ENCODE measurements at places on chromosomes 6 and 20.

DNA sequence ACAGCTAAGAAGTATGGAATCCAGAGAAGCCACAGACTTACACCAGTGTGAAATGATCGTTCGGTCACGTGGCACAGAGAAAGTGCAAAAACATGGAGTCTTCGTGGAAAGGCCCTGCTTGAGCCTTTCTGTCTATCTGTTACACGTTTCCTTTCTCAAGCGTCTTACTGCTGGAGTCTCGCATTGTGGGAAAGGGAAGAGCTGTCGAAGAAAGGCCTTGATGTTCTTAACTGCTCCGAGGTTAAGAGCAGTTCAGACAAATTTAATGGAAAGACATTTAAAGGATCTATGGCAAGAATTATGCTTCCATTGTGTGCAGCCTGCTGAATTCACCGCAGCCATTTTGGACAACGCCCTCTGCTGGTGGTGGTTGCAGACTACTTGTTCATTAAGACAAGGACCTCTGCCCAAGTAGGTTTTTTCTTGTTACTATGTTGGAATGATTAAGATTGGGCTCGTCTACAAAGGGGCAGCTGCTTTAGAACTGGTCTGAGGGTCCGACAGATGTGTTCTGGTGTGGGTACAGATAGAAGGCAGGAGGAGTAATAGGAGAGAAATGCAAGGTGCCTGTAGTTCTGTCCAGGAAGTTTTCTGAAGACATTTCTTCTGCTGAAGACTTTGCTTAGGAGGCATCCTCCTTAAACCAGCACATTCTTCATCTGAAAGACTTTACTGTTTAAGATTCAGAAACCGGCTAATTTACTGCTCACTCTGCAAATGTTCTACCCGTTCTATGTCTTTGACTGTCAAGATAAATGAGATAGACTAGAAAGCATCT lies 24.7 kb upstream of the CCN6 start:
- DNase-seq, result no peak

DNA sequence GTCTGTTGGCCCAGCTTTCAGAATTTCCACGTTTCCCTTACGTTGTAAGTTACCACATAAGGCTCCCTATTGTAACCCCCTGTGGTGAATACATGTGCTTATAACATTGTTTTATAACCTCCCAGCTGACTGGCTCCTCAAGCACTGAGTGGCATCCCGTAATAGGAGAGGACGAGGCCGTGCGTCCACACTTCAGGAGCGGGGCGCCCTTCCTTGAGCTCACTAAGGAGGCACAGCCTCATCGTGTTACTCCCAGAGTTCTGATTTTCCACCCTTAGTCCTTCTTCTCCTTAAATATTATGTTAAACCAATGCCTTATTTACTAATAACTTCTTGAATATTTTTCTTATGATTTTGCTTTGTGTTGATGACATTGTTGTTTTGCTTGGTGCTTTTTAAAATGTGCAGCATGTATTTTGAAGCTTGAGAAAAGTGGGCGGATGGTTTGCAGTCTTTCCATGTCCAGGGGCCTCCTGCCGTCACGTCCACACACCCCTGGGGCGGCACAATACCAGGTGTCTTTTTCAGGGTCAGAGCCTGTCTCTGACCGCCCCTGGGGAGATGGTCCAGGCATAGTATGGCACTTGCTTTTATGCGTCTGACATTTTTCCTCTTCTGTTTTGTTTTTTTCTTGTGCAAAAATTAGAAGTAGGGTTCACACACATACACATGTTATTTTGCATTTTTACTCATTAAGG lies 181.8 kb downstream of the DLL1 start:
- no peak for DNase-seq

DNA sequence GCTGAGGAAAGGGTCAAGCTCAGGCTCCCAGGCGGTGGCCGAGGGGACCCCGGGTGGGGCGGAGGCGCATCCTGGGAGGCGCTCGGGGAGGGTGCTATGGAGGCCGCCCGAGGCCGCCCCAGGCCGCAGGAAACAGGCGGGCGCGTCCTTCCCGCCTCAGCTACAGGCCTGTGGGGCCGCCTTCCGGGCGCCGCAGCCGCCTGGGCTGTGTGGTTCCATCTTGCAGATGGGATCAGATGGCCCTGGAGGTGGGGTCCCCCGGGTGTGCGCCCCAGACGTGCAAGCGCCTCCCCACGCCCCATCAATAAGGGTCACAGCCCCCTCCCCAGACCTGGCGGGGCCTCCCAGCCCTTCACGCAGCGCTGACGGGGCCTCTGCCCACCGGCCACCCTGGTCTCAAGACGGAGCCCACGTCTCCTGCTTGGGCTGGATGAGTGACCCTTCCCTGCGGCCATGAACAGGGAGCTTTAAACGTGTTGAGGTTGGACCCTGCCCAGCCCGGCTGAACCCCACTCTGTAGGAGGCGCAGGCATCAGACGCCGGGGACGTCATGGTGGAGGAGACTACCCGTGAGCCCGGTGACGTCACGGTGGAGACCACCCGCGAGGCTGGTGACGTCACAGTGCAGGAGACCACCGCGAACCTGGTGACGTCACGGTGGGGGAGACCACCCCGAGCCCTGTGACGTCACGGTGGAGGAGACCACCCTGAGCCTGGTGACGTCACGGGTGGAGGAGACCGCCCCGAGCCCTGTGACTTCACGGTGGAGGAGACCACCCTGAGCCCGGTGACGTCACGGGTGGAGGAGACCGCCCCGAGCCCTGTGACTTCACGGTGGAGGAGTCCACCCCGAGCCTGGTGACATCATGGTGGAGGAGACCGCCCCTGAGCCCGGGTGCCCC lies 267.0 kb downstream of the DLL1 start:
- no peak for DNase-seq

GRCh38 chr6:105174512-105174911 lies 5.3 kb downstream of the POPDC3 start:
- DNase-seq, result no peak

GRCh38 chr20:8901237-8902025 lies 167.5 kb upstream of the PLCB4 start:
- DNase-seq, result no peak

GRCh38 chr6:170416959-170417606 lies 110.5 kb downstream of the FAM120B start:
- DNase-seq, result no peak

- no peak for DNase-seq
Observed at GRCh38 chr6:906920-907319, 214.0 kb upstream of the EXOC2 start.

- DNase-seq, result no peak
Observed at GRCh38 chr6:53179961-53180651, 31.5 kb upstream of the GCM1 start.

- DNase-seq, result no peak
Observed at GRCh38 chr6:64732888-64733287, 974.1 kb downstream of the EYS start.

DNA sequence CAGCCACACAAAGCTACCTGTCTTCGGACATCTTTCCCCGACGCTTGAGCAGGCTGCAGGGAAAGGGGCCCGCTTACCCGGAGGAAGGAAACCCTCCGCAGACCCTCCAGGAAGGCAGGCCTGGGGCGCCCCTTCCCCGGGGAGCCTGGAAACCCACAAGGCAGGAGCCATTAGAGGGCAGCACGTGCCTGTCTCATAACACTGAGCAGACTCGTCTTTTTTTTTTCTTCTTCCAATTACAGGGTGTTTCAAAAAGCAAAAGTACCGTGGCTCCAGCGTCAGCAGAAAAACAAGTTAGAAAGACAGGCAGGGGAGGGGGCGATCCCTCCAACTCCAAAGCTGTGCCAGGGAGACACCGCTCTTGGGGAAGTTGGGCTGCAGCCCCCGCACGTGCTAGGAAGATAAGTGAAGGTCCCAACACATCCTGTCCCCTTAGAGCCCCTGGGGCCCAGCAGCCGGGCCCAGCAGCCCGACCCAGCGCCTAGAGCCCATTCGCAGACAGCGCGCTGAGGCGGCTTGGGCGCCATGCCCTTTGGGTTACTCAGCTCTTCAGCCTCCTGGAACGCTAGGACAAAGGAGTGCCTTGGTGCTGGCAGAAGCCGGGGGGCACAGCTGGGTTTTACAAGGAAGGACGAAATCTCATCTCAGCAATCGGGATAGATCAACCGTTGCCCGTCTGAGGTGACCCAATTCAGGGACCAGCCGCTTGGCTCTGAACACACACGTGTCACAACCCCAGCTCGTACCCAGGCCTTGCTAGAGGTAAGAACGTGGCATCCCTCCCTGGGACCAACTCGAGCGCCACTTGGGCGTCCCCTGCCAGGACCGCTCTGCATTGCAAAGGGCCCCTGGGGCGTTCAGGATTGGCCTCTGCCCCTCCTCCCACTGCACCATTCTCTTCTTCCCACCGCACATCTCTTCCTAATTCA lies 136.3 kb downstream of the LY86 start:
- no peak for DNase-seq

DNA sequence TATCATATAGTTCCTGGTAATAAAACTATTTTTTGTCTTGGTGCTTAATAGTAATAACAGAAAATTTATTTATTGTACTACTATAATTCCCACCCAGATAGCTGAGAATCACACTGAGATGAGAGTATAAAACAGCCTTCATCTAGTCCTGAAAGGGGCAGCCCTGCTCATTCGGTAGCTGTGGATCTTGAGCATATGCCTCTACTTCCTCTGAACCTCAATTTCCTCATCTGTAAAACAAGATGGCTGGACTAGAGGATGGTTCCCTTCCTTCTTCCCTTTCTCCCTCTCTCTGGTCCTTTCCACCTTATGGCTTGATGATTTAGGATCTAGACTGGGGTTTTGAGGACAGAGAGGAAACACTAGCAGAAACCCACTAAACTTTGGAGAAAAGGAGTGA lies 15.0 kb downstream of the FKBP5 start:
- no peak for DNase-seq
